ENCODE measurements at places on chromosomes 5 and 9. TPM values are rescaled to one million over a fixed set of nuclear protein-coding genes. Genes with fewer than 3 reads are reported as not detected.

PCDH12 gene
- 0.95 TPM for total RNA-seq

SLC34A3 gene
- not detected for total RNA-seq

GRIA1 gene
- total RNA-seq: 1.00 TPM

SARDH gene
- total RNA-seq: 0.68 TPM

DNA sequence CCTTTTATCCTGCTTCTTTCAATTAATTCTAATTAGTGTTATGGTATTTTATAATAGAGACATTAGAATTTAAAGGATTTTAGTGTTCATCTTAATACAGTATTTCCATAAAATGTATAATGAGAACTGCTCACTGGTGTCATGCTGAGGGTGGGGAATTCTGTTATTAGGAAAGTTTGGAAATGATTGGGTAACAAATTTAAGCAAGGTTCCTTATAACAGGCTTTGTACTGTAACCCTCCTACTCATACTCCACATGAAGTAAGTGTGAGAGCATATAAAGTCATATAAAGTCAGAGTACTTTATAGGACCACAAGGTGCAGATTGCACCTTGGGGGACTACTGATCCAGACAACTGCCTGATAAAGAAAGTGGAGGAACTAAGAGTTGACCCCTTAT, 42.2 kb downstream of the SV2C start:
- no peak for DNase-seq

- DNase-seq: no peak
These were observed 74.6 kb downstream of the NPR3 start for GRCh38 chr5:32785611-32786254.

GRCh38 chr9:92607773-92608172, 62.2 kb downstream of the IPPK start:
- no peak for DNase-seq

DNA sequence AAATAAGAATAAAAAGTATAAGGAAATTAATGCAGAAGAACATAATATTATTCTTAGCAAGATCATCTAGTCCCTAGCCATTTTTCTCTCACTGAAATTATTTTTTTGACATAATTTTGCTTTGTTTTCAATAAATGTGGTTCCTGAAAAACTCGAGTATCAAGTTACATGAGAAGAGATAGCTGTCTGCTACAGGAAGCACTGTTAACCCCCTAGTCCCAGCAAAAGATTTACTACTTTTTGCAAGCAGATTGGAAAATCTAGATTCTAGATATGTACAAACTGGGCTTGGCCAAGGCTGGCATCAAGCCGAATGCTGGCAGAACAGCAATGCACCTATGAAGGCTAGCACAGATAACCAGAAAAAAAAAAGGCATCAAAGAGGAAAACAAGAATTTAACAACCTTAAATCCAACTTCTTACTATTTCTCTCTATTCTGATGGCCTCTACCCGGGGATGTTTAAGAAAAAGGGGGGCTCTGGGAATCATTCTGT, 21.9 kb upstream of the ISCA1 start:
- DNase-seq: no peak

RASEF gene
- 69.9 TPM for total RNA-seq

GRCh38 chr9:109619310-109619709, 121.2 kb upstream of the PTPN3 start:
- no peak for DNase-seq
